ENCODE measurements at places on chromosomes 1 and 21.

DNA sequence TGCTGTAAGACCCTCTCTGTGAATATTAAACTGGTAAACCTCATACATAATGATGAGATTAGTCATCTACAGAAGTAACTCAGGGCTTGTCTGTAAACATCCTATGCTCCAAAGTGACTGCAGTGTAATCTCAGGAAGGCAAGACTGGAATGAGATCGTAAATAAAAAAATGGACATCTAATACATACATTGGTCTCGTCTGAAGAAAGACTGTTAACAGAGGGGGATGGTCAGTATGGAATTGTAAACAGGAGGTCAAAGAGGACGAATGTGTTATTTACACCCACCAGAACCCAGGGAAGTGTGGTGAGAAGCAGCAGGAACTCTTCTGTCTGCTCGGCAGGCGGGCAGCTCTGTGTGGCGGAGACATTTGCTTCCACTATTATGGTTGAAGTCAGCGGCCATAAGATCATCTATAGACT lies 51.4 kb downstream of the DISC1 start:
- no peak for DNase-seq

DNA sequence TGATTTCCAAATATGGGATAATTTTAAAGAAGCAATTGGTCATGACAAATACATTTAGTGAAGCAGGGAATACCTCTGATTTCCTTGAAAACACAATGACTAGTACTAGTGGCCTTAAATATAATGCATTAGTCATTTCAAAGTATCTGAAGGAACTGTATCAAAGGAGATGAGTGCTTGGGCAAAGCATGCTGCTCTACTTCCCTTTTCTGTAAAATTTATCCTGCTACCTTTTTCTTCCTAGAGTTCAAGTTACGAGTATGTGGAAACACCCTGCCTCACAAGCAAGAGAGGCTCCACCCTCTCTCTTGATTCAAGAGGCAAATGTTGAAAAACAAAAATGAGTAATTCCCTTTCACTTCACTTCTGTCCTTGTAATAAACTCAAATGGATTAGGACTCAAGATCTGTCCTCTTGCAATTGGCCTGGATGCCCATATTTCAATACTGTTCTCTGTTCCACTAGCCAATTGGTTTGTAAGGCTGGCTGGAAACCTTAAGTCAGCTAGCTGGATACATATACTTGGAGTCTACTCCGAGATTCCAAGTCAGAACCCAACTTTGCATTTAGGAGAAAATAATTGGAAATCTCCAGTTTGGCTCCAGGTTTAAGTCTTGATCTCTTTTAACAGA lies 92.5 kb downstream of the CDC42BPA start:
- DNase-seq = no peak

DNA sequence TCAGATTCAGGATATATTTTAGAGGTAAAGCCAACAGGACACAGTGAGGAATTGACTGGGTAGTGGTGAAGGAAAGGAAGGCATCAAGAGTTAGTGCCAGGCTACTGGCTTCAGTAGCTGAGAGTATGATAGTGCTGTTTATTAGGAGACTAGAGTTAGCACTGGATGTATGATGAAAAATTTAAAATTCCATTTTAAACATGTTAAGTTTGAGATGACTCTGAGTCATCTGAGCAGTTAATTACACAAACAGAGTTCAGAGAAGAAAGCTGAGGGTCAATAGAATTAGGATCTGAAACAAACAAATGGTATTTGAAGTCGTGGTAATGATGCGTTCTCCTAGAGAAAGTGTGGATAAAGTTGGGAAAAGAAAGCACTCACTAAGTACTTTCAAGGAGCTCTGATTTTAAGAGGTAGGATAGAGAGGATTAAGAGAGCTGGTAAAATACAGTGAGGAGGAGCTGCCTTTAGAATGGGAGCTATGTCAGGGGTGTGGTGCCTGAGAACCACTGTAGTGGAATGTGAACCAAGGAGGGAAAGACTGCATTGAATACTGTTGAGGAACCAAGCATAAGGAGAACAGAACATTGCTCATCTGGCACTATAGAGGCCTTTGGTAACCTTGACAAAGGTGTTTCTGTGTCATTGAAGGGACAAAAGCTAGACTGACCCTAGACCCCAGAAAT lies 21.7 kb upstream of the SHCBP1L start:
- DNase-seq = no peak

- no peak for DNase-seq
Measured at GRCh38 chr1:8439015-8439702, 121.2 kb downstream of the SLC45A1 start.

GRCh38 chr1:53590104-53590503 lies 130.9 kb downstream of the DMRTB1 start:
- no peak for DNase-seq

GRCh38 chr21:38487901-38488639 lies 10.2 kb downstream of the ERG start:
- DNase-seq = no peak

DNA sequence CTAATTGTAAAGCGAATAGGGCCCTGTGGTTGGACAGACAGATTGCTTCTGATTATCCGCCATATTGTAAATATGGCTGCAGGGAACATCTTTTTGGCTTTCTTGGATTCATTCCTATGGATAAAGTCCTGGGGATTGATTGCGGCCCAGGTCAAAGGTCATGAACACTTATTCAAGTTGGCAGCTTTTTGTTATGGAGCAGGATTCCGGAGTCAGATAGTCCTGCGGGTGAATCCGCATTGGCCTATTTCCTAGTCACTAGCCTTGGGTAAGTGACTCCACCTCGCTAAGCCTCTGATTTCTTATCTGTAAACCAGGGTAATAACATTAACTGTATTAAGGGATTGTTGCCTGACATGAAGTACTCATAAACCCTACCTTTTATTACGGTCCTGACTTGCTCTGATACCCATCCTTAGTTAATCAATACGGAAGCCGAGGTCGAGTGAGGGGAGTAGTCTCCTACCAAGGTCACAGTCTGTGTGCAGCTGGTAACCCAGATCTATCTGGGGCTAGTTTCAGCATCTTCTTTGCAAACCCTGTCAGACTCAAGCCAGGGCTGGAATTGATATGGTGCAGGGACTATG lies 31.7 kb downstream of the EDN2 start:
- DNase-seq = no peak

- no peak for DNase-seq
Measured at GRCh38 chr21:25328736-25329135, 278.5 kb downstream of the MRPL39 start.

DNA sequence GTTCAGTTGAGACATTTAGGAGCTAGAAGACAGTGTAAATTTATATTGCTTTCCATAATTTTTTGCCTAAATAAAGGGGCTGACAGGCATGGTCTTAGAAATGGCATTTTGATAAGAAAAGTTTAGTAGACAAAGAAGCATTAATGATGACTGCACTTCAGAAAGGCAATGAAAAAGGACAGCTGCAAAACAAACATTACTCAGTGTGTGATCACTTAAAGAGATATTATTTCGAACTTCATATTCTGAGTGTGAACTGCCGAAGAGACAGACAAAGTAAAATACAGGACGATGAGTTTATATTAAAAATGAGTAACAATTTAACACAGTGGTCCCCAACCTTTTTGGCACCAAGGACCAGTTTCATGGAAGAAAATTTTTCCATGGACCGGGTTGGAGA lies 243.1 kb downstream of the DPYD start:
- no peak for DNase-seq

- DNase-seq = no peak
Measured at GRCh38 chr21:39852021-39852721, 15.1 kb upstream of the PCP4 start.

GRCh38 chr21:42251654-42252324 lies 32.8 kb downstream of the ABCG1 start:
- DNase-seq = no peak

- no peak for DNase-seq
Measured at GRCh38 chr1:46134660-46135331, 2.4 kb upstream of the PIK3R3 start.

DNA sequence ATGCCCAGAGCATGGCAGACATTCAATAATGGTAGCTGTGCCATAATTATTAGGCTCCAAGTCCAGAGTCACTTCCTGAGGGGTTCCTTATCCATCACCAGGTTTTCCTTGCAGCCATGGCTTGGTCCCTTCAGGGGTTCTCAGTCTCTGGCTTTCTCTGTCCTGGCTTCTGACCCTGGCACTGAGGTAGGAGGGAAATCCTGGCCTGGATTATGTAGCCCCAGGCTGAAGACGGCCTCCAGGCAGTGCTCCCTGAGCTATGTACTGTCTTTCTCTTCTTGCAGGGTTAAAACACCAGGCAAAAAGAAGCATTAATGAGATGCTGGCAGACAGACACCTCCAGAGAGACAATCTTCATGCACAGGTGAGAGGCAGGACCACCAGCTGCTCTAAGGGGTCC lies 9.5 kb upstream of the PADI3 start:
- DNase-seq = no peak

GRCh38 chr1:113874012-113874879 lies 2.7 kb upstream of the PTPN22 start:
- DNase-seq = no peak

DNA sequence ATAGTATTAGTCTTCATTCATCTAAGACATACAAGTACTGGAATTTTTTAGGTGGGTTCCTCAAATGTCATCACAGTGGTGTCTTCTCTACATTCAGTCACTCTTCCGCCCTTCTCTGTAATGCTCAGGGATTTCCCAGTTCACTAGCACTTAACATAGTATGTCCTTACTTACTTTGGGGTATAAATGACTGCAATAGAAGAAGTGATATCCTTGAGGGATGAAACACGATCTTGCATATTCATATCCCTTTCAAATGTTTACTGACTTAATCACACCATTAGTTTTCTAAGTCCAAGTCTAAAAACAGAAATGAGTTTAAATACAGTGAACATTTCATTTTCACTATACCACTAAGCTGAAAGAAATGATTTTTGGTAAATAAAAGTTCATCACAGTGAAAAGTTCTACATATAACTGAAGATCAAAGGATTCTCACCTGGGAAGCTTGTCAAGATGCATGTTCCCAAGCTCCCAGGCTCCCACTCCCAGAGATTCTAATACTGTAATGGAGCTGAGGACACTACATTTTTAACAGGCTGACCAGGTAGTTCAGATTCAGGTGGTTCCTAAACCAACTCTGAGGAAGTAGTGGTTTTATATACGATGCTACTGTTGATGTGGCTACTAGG lies 29.7 kb downstream of the MRPL39 start:
- DNase-seq = no peak

- no peak for DNase-seq
Measured at GRCh38 chr1:205434738-205435137, 12.9 kb upstream of the LEMD1 start.

GRCh38 chr1:200448034-200448762 lies 38.4 kb upstream of the ZNF281 start:
- no peak for DNase-seq

- DNase-seq = no peak
Measured at GRCh38 chr1:95504321-95504720, 270.3 kb downstream of the RWDD3 start.

- DNase-seq = no peak
Measured at GRCh38 chr1:27116697-27117096, 38.2 kb downstream of the SLC9A1 start.

DNA sequence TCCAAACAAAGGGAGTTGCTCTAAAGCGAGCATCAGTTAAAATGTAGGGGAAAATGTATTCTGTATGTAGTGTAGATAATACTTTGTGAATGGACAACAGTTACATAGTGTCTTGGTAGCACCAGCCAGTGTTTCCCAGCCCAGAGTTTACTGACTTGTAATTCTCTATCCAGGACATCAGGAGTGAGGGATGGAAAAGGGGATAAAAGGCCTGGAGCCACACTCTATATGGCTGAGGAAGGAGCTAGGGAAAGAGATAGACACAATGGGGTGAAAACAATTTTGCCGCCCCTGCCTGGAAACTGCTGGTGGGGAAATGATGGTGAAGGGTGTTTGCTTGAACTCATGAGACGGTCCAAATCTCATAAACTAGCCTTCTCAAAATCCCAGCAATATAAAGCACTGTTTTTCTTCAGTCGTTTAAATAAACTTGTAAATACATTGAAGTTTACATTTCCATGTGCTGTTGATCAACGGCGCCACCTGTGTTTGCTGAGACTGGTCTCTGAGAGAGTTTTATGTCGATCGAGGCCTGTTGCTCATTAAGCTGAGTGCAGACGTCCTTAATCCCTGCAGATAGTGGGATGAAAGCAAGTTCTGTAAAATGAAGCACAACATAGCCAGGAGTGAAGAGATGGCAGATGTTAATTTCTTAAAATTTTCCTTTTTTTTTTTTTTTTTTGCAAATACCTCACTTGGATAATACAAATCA lies 27.9 kb upstream of the AGO1 start:
- DNase-seq = no peak

DNA sequence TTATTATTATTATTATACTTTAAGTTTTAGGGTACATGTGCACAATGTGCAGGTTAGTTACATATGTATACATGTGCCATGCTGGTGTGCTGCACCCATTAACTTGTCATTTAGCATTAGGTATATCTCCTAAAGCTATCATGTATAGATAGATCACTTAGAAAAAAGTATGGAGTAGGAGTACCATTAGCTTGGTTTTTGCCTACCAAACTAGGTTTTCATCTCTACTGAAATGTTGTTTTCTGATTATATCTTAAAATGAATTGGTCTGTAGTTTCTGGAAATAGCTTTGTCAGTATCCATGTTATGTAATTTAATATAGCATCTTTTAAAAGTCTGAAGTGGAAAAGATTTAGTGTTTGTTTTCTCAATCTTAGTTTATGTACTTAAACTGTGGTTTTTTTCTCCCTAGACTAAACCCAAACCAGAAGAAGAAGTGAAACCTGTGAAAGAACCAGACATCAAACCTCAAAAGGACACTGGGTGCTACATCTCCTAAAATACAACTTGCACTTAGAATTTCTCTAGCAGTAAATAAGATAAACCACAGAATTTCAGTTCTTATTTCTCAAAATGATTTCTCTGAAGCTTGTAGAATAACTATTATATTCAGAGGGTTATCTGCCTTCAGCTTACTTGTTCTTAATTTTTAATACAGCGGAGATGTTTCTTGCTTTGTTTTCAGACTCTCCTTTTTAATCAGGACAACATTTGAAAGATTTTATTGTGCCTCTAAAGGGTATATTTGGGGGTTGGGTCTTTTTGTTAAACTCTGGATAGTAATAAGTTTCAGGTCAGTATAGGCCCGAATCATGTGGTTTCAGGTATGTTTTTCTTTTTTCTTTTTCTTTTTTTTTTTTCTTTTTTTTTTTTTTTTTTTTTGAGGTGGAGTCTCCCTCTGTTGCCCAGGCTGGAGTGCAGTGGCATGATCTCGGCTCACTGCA lies 4.5 kb upstream of the FAM177B start:
- DNase-seq = no peak

DNA sequence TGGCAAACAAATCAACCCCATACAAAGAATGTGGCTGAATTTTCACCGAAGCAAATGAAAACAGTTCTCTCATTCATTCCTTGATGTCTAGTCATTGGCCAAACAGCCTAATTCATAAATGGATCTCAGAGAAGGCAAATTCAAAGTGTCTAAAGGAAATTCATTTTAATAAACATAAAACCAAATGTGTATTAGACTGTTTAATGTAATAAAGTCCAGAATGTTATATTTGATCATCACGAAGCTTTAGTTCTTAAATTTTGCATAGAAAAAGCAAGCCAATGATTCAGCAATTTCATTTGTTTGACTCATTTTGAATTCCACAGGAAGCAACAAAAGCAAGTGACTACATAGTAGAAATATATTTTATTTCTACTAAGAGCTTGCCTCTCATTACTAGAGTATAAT lies 379.2 kb upstream of the ADAMTS5 start:
- DNase-seq = no peak

- no peak for DNase-seq
Measured at GRCh38 chr1:174797398-174797797, 202.3 kb upstream of the CACYBP start.

Measured in type B pancreatic cell (in vitro differentiated cells).